ENCODE measurements at places on chromosomes 11 and 22. TPM values are rescaled to one million over a fixed set of nuclear protein-coding genes. Genes with fewer than 3 reads are reported as not detected.

DNA sequence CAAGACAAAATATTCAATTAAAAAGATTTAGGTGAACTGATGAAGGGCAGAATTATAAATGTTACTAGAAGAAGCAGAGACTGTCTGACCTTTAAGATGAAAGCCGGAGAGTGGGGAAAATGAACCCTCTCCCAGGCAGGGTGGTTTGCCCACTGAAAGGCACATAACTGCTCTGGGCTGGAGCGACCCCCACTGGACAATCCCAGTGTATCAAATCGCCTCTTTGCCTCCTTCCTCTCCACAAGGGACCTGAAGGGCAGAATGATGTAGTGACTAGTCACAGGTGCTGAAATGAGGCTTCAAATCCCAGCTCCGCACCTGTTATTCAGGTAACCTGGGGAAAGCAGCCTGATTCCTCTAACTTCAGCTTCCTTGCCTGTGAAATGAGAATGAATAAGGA is 69.0 kb downstream of the EFCAB6 start:
- no peak for DNase-seq

The GALNT18 gene
- total RNA-seq: 11.5 TPM

- DNase-seq: no peak
These were observed 18.7 kb upstream of the DBX1 start for GRCh38 chr11:20178976-20179375.

The CLCF1 gene
- total RNA-seq: 3.3 TPM

The POU2AF2 gene
- not detected for total RNA-seq

- DNase-seq: no peak
These were observed 10.5 kb downstream of the NRXN2 start for GRCh38 chr11:64712430-64713015.

The WNT7B gene
- 37.9 TPM for total RNA-seq

GRCh38 chr22:27387561-27387960 is 414.0 kb downstream of the MN1 start:
- no peak for DNase-seq

Measured in lower leg skin (tissue), 4 donors.